G401 (cell line): ENCODE measurements at places on chromosomes 13 and 19.

DNA sequence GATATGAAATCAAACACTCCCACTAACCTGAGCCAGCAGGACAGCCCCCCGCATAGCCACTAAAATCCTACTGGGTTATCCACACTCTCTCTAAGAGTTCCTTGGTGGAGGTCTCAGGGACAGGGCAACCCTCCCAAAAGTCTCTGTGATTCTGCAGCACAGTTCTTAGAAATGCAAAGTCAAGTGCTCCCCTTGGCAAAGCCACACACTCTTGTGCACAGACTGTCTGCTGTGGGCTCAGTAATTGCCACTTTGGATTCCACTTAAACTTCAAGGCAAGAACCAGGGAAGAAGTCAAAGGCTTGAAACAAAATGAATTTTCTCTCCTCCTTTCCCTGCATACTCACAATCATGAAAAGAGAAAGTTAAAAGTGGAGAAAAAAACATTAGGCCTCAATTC lies 61.5 kb downstream of the DOCK9 start:
- DNase-seq, result no peak

DNA sequence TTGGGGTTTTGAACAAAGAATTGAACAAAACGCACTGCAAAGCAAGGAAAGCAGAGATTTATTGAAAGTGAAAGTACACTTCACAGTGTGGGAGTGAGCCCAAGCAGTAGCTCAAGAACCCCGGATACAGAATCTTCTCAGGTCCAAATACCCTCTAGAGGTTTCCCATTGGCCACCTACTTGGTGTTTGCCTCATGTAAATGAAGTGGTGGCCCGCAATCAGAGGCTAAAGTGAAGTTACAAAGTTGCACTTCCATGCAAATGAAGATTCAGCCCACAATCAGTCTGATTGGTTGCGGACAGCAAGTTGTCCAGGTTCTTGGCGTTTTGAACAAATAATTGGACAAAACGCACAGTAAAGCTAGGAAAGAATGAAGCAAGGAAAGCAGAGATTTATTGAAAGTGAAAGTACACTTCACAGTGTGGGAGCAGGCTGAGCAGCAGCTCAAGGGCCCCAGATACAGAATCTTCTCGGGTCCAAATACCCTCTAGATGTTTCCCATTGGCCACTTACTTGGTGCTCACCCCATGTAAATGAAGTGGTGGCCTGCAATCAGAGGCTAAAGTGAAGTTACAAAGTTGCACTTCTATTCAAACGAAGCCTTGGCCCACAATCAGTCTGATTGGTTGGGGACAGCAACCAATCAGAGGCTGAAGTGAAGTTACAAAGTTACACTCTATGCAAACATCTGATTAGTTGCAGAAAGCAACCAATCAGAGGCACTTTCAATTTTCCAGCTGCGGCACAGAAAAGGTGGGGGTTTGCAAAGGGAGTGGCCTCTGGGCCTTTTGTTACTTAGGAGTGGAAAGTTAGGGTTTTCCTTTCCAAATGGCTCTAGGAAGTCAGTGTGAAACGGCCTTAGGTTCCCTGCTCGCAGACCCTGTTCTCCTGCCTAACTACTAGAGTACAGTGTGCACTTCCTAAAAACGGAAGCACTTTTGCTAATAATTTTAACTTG lies 4.8 kb upstream of the TM9SF2 start:
- peak; percentile 52 for DNase-seq

- no peak for DNase-seq
Observed at GRCh38 chr13:43694146-43694664, 92.6 kb downstream of the ENOX1 start.

GRCh38 chr13:106493533-106494220 lies 41.8 kb downstream of the EFNB2 start:
- DNase-seq, result no peak

DNA sequence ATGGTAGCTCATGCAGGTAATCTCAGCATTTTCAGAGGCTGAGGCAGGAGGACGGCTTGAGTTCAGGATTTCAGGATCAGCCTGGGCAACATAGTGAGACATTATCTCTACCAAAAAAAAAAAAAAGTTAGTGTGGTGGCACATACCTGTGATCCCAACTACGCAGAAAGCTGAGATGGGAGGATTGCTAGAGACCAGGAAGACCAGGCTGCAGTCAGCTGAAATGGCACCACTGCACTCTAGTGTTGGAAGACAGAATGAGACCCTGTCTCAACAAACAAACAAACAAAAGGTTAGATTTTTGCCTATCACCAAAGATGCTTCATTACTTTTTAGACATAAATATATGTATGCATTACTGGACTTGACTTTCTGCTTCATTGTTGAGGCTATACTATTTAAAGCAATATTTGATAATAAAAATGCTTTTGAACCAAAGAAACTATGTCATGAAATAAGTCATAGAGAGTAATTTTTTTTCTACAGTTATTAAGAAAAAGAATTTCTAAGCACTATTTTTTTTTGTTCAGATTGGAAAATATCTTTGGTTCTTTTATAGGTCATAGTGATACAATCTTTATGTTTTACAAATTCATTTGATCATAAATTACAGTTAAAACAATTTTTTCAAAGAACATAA lies 1180.1 kb upstream of the ATXN8OS start:
- DNase-seq, result peak; percentile 10

- peak; percentile 83 for DNase-seq
Observed at GRCh38 chr19:18487576-18488402, 34.1 kb downstream of the ELL start.

- peak; percentile 75 for DNase-seq
Observed at GRCh38 chr19:4388337-4389063, 11.8 kb downstream of the SH3GL1 start.

DNA sequence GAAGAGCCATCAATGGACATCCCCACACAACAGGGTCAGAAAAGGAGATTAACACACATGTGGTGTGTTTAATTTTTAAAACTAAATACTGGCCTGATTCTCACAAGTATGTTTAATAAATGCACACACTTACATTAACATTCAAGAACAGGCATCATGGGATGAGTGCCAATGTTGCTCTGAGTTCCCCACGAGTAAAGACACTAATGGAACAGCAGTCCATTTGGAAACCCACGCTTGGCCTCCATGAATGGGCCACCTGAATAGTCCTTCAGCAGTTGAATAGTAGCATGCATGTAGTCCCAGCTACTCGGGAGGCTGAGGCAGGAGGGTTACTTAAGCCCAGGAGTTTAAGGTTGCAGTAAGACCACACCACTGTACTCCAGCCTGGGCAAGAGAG lies 195.2 kb upstream of the IPO5 start:
- no peak for DNase-seq

DNA sequence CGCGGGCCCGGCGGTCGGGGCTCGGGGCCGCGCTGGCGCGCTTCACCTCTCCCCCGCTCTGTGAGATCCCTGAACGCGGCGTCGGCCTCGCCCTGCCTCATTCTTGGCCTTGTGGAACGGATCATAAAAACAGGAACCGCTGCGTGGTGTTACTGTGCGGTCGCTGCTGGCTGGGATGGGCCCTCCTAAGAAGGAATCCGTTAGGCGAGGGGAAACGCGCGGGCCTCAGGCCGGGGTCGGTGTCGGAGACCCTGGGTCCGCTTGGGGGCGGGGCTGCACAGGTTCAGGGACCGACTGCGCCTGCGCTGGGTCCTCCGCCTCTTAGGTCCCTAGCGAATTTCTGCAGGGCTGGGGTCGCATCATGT lies 381 bp downstream of the CKAP2 start:
- peak; percentile 73 for DNase-seq

DNA sequence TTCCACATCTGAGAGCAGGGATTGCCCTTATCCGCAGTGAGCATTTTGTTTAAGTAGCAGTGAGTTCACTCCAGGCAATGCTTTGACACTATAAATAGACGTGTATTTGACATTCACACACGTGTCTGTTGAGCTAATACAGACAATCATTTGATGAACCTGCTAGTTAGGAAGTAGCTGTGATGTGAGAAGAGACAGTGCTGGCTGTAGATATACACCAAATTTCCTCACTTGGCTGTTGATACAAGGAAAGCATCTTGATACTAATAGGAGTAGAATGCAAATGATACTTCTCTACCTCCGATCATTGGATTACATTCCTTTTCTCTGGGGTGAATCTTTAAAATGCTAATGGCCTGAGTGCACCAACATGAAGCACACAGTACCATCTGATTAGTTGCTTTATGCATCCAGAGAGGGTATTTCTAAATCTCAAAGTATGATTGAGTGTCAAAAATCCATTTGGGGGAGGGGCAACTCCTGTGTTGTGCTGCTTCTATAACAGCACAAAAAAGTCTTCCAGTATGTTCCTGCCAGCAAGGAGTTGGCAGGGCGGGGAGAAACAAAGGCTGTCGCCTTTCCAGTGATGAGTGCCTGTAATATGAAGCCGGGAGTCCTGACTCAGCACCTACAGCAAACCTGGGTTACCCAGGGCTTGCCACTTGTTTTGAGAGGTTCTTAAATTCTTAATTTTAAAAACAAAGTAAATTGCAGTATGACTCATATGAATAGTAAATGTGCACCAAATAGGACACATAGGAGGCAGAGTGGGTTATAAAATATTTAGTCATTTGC lies 7.0 kb downstream of the CUL4A start:
- peak; percentile 60 for DNase-seq

GRCh38 chr13:39597838-39598237 lies 5.2 kb downstream of the LHFPL6 start:
- DNase-seq, result peak; percentile 53

DNA sequence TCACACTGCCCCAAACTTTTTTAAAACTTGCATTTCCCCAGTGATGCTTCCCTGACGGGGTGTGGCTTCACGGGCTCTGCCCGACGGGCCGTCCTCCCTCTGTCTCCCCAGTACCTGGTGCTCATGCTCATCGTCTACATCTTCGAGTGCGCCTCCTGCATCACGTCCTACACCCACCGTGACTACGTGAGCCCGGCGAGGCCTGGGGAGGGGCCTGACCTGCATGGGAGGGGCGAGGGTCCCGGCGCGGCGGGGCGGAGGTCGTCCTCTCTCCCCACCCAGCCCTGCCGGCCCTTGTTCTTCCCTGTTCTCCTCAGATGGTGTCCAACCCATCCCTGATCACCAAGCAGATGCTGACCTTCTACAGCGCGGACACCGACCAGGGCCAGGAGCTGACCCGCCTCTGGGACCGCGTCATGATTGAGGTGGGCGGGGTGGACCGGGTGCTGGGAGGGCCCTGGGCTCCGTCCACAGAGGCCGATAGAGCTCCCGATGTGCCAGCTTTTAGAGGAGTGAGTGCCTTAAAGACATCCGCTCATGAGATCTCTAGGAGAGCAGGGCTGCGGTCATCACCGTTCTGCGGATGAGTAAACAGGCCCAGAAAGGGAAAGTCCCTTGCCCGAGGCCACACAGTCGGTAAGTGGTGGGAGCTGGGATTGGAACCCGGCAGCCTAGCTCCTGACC lies 6.9 kb downstream of the UPK1A start:
- no peak for DNase-seq

DNA sequence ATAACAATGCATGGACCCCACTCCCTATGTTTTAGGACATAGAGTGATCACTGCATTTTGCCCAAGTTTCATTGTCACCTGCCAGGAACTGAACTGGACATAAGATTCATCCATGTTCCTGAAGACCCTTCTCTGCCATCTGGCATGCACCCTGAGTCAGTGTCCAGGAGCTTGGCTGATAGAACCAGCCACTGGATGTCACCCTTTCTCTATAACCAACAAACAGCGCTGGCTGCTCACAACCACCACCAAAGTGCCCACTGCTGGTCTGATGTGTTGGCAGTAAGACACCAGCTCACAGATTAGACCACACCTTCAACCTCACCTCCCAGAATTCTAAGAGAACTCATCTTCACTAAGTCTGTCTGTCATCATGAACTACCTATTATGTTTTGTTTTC lies 333.4 kb downstream of the ITGBL1 start:
- peak; percentile 72 for DNase-seq

- DNase-seq, result no peak
Observed at GRCh38 chr19:52963247-52963618, 552 bp upstream of the ZNF816 start.

DNA sequence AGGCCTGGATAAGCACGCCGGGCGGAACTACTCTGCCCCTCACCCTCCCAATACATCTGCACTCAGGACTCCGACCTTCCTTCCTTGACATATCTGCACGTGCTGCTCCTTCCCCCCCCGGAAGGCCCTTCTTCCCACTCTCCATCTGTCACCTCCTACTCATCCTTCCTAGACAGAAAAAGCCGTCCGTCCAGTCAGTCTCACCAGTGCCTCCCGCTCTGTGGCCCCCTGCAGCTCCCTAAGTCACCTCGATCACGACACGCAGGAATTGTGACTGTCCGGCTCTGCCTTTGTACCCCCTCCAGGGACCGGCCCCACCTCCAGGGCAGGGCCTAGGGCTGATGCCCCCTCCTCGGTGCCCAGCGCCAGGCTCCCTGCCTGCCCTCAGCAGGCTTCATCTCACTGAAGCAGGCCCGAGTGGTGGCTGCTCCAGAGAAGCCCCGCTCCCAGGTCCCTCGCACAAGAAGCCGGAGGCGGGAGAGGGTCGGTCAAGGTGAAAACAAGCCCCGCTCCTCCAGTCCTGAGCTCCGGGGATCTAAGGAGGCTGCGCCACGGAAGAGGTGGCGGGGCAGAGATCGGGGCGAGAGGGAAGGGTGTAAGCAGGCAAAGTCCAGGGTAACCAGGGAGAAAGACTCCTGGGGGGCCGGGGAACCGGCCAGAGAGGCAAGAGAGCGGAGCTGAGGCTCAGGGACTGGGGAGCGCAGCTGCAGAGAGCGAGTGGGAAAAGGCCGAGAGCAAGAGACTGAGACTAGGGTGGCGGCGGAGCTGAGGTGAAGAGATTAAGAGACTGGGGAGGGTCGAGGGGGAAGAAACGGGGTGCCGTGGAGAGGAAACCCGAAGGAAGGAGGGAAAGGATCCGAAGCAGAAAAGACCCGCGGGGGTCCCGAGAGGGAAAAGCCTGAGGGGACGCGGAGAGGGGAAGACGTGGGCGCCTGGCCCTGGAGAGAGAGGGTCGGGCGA lies 1.1 kb downstream of the PPP6R1 start:
- DNase-seq, result no peak

- DNase-seq, result no peak
Observed at GRCh38 chr19:44611812-44612295, 1.5 kb upstream of the IGSF23 start.

- no peak for DNase-seq
Observed at GRCh38 chr13:113413898-113414282, 39.4 kb downstream of the ADPRHL1 start.

GRCh38 chr13:82758044-82758443 lies 1124.2 kb downstream of the SLITRK1 start:
- DNase-seq, result no peak

- DNase-seq, result peak; percentile 85
Observed at GRCh38 chr13:99980824-99981734, 505 bp upstream of the ZIC2 start.

DNA sequence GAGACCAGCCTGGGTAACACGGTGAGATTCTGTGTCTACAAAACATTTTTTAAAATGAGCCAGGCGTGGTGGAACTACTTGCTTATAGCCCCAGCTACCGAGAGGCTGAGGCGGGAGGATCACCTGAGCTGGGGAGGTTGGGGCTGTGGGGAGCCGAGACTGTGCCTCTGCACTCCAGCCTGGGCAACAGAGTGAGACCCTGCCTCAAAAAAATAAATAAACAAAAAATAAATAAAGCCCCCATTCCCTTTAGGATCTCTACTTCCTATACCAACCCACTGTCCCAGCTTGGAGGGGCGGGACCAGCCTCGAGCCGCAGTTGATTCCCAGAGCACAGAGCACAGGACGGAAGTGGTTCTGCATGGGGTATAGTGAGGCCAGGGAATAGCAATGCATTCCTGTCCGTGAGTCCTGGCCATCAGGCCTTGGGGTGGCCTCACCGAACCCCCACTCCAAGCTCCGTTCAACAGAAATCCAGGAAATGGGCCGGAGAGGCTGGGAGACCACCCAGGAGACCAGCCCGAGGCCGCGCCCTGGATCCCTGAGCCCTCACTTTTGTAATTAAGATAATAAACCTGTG lies 4.9 kb upstream of the PTBP1 start:
- no peak for DNase-seq
